Activated CD8-positive, alpha-beta memory T cell treated with anti-CD3 and anti-CD28 coated beads, Interleukin-2, amount 50 U/mL, for 48 hours (primary cell): ENCODE measurements at places on chromosomes 2 and 18.

- no peak for DNase-seq
Observed at GRCh38 chr18:29241199-29241598, 1064.3 kb upstream of the CDH2 start.

DNA sequence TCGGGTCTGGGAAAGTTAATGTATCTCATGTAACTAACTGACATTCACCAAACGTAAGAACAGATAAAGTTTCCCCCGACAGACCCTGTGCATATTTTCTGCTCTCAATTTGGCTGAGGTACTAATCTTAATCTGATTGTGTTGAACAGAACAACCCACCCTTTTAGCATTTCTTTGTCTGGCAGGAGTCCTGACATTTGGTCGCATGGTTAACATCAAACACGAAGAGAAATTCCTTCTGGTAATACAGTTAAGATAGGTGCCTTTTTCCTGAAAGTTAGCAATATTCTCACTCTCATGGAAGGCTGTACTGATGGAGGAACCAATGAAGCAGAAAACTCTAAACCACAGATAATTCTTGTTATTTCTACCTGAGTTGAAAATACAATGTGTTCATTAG lies 520.8 kb downstream of the PARD3B start:
- DNase-seq = no peak

GRCh38 chr2:240834377-240834975 lies 14.5 kb upstream of the KIF1A start:
- no peak for DNase-seq

GRCh38 chr2:96089356-96090195 lies 26.8 kb downstream of the ADRA2B start:
- DNase-seq = peak; percentile 42

DNA sequence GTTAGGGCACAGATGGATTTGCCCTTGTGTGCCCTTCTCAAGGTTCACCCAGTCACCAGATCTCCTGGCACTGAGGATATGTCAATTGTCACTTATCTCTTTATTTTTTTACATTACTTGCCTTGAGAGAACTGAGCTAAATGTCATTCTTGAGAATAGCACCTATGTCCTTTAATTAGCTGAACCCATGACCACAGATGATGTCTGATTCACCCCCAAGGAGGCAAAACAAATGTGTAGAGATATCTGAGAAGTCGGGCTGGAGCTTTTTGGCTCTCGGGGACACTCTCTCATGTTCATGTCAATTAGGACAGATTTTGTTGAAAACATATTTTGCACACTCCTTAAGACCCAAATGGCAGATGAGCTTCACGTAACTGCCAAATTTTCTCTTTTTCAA lies 171.4 kb upstream of the LRRTM1 start:
- DNase-seq = no peak

GRCh38 chr2:37794717-37795116 lies 123.3 kb upstream of the CDC42EP3 start:
- DNase-seq = no peak

GRCh38 chr2:25131567-25132298 lies 36.6 kb downstream of the POMC start:
- peak; percentile 56 for DNase-seq

GRCh38 chr2:113117541-113118262 lies 9.7 kb upstream of the IL1RN start:
- DNase-seq = peak; percentile 73

DNA sequence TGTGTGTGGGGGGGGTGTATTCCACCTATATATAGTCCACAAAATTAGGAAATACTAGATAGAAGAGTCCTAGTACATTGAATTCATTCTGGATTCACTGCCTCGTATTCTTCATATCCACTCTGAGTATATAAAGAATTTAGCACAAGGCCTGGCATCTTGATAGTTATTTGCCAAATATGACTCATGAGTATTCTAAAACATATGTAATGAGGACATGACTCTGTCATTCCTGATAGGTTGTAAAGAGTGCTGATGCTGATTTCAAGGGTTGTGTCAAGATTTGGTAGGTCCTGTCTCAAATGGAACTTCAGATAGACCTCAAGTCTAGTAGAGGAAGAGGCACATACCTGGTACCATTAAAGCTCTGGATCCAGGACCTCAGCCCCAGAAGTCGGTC lies 173.4 kb upstream of the BOD1L2 start:
- DNase-seq = no peak

DNA sequence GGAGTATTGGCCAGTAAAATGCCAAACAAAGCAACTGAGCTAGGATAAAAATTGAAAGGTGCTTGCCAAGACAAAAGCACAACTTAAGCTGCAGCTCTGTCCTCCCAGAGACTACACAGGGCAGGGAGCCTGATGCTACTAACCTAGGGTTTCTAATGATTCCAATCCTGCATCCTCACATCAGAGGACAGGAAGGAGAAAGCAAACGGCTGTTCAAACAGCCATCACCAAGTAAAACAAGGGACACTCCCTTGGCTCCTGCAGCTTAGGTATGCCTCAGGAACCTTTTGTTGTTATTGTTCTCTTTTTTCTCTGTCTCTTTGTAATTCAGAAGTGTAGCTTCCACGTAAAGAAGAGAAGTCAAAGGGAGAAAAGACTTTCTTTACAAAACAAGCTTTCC lies 99.5 kb downstream of the TCF4 start:
- DNase-seq = no peak

DNA sequence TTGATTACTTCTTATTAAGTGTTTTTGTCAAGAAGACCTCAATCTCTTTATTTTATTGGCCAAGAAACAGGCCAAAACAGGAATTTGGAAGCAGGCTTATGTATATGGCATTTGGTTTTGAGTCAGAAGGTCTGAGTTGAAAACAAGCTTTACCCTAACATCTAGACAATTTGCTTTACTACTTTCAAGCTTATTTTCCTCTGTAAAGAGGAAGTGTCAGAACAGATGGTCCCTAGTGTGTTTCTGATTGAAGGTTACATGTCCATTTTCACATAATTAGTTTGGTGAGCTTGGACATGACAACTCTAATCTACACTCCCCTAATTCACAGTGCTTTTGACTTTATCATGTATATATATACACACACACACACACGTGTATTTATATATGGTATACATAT lies 19.8 kb upstream of the MAP4K4 start:
- DNase-seq = no peak

DNA sequence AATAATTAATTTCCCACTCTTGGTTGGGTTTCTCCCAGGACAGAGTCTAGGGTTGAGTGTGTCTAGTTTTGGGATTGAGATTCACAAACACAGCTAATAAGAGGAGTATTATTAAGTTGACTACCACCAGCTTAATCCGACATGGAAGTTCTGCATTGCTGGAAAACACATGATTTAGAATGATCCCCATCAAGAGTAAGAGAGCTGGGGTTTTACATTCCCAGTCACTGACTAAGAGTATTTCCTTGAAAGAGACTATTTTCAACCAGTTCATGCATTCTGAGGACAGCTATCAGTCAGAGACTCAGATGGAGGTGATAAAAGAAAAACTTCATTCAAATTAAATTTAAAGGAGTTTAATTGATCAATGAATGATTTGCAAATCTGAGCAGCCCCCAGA lies 334.6 kb upstream of the LRATD1 start:
- DNase-seq = no peak

DNA sequence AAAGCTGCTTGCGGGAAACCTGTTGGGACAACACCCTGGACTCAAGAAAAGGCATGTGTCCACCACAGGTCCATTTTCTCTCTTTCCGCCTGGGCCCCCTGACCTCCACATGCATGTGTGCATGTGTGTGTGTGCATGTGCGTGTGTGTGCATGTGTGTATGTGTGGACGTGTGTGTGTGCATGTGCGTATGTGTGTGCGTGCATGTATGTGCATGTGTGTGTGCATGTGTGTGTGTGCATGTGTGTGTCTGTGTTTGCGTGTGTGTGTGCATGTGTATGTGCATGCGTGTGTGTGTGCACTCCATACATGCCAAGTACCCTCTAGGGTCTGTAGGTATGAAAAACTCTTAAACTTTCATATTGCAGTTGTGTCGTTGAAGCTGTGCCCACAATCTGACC lies 16.3 kb downstream of the CAPN14 start:
- DNase-seq = no peak

GRCh38 chr2:118865106-118865505 lies 17.7 kb upstream of the EN1 start:
- no peak for DNase-seq

DNA sequence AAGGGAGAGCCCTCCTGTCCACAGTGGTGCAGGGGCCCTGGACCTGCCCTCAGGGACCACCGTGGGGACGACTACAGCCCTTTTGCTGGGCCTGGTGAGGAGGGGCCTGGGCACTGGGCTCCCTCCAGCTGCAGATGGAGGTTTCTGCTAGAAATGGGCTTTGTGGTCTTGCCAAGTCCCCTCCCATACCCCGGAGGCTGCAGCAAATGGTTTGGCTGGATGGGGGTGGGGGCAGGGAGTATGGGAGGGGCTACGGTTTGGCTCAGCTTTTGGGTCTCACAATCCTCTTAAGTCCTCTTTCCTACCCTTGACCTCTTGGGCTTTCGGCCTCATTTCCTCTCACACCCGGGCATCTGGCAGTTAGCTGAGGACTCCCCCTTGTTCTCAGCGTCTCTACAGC lies 21.7 kb downstream of the TET3 start:
- DNase-seq = peak; percentile 38
